ENCODE measurements at places on chromosomes 5 and 9. TPM values are rescaled to one million over a fixed set of nuclear protein-coding genes. Genes with fewer than 3 reads are reported as not detected.

The FRMPD1 gene
- not detected for total RNA-seq

The C5orf58 gene
- total RNA-seq, result not detected

The FGD3 gene
- not detected for total RNA-seq

The OR1Q1 gene
- total RNA-seq, result not detected

The TXNDC8 gene
- total RNA-seq, result not detected

The GLRA1 gene
- not detected for total RNA-seq

The PRELID2 gene
- total RNA-seq, result 8.3 TPM

The DRD1 gene
- not detected for total RNA-seq

The UGT3A1 gene
- not detected for total RNA-seq

The ATP10B gene
- not detected for total RNA-seq

The AMBP gene
- not detected for total RNA-seq

The TMED9 gene
- total RNA-seq, result 332 TPM

All from glomerular endothelial cell (primary cell).